ENCODE measurements at places on chromosomes 12 and 14.

DNA sequence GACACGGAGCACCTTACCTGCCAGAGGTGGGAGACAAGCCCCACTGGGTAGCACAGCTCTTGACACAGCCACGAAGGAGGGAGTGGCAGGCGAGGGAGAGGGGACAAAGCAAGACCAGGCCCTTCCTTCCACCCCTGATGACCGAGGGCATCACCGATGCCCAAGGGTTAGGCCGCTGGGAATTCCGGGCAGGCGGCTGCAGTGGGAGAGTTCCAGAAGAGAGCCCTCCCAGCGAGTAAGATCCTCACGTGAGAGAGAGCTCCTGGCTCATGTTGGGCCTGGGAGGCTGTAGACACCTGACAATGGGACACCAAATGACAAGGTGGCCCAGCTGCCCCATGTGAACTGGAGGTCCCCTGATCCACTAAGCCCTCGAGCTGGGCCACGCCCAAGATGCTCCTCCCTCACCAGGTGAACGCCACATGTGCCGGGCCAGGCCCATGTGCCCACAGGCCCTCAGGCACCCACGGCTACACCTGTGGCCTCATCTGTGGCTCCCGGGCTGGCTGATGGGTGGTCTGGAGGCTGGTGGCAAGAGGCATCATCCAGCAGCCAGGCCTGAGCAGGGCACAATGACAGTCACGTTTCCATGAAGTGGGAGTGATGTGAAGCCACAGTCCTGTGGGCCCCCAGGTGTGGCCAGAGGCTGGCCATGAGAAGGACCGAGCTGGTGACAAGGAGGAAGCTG lies 32.1 kb upstream of the C14orf180 start:
- DNase-seq: no peak

- no peak for DNase-seq
Measured at GRCh38 chr14:68684466-68685418, 108.1 kb downstream of the ZFP36L1 start.

GRCh38 chr14:65805113-65805473 lies 392.6 kb downstream of the FUT8 start:
- no peak for DNase-seq

- DNase-seq: no peak
Measured at GRCh38 chr12:65739606-65740005, 84.7 kb upstream of the HMGA2 start.

GRCh38 chr12:110677982-110678381 lies 10.9 kb downstream of the HVCN1 start:
- no peak for DNase-seq

GRCh38 chr12:98544751-98545150 lies 29.4 kb downstream of the TMPO start:
- no peak for DNase-seq

DNA sequence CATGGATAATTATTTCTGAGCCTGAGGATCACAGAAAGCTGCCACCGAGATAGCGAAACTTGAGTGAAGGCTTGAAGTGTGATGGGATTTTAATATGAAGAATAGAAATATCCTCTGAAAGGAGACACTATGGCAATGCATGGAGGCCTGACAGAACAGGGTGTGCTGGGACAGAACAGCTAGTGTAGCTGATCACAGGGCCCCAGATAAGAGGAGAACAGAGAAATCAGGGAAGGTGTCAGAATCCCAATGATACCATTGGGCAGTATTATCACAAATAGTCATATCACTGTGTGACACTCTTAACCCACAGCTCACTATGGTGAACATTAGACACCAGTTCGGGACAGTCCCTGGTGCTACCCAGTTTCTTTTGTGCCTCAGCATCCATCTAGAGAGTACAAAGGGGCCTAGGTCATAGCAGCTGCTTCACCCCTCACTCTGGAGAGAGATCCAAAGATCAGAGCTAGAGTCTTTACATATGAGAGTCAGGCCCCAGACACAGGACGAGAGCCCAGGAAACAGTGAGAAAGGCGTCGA lies 506 bp upstream of the OR10P1 start:
- no peak for DNase-seq

DNA sequence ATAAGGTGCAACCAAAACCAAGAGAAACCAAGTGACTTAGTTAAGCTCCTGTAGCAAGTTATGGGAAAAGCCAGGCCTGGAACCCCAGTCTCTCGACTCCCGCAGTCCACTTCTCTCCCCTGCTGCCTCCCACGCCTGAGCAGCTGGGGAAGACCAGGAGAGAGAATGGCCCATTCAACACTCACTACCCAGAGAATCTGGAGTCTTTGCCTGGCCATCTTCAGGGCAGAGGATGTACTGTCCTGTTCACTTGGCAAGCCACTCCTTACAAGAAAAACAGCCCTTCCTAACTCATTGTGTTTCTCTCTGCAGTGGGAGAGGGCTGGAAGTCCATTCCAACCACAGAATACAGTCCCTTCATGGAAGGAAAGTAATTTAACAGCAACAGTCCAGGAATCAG lies 1.8 kb downstream of the PITPNM2 start:
- no peak for DNase-seq

GRCh38 chr12:131622422-131622955 lies 88.4 kb upstream of the SFSWAP start:
- no peak for DNase-seq

DNA sequence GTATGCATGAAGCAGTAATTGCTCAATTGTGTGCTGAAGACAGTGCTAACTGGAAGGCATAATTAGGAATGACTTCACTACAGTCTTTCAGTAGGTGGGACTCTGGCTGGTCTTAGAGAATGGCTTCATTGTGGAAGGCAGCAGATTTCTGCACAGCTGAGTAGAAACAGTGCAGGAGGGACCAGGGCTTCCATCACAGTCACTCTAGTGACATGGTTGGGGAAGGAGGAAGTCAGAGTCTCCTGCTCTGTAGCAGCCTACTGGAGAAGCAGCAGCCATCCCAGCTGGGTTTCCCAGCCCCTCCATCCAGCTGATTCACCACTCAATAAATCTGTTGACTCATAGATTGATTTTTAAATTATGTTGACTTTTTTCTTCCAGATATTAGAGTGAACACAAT lies 80.6 kb upstream of the DBX2 start:
- no peak for DNase-seq

GRCh38 chr12:119661882-119662281 lies 6.1 kb upstream of the PRKAB1 start:
- DNase-seq: no peak

GRCh38 chr12:69897744-69898143 lies 72.7 kb downstream of the MYRFL start:
- no peak for DNase-seq

GRCh38 chr12:124437617-124438436 lies 129.6 kb downstream of the NCOR2 start:
- peak; percentile 17 for DNase-seq

DNA sequence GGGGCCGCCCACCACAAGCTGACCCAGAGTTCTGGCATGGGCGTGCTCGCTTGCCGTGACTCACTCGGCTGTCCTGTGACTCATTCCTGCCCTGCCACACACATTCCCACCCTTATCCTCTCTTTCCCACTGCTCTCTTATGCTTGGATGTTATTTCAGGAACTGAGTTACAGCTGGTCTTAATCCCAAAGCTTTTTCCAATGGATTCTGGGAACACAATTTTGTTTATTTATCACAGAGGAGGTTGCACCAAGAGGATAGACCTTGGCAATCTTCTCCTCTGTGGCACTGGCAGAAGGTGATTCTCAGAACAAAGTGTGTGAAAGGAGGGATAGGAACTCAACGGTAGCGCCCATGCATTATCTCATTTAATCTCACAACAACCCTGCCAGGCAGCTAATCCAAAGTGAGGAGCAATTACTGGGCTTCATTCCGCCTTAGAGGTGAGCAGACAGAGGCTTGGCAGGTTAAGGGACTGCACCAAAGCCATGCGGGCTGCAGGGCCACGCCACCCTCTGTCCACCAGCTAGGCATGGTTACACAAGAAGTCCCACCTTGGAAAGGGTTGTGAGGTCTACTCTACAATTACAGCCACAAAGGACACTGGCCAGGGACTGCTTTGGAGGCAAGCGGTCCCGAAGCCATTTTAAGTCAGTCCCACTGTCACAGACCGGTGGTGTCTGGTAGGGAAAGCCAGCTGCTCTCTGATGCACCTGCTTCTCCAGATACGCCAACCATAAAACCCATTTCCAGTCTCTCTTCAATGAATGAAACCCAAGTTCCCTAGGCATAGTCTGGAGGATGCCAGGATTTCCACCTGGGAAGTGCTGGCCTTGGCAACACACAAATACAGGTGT lies 32.9 kb downstream of the SYNE3 start:
- no peak for DNase-seq

- DNase-seq: no peak
Measured at GRCh38 chr12:51693569-51693968, 102.5 kb downstream of the SCN8A start.

- no peak for DNase-seq
Measured at GRCh38 chr14:24178399-24179178, 6.7 kb downstream of the REC8 start.

DNA sequence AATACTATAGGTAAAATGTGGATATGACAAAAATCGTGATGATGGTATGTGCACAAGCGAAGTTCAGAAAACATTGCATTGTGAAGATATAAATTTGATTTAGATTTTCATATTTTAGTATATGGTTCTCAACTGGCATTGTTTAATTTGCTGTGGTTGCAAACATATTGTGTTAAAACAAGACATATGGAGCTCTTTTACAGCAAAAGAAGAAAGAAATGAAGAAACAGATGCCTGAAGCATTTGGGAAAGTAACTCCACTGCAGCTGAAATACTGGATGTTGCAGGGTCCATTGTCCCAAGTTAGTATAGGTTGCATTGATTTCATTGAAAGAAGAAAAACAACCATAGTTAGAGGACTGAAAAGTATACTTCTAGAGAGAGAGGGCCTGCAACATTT lies 185.8 kb upstream of the SSTR1 start:
- DNase-seq: no peak

DNA sequence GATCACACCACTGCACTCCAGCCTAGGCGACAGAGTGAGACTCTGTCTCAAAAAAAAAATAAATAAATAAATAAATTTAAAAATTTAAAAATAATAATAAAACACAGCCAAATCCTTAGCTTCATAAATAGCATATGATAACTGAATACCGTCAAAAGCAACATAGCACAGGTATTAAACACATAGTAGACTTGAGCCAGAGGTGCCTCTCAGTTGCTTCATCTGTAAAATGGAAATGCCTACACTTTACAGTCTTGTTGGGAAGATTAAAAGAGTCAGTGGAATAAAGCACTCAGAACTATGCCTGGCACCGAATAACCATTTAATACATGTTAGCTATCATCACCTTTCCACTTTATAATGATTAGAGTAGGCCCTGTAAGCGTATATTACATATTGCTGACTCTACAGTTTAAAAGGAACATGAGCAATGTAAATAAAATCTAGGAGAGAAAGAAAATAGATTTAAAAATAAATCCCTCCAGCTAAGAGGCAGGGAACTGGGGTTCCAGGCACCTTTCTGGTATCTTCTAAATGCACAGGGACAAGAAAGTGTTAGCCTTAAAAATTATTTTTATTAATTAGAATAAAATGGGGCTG lies 7.8 kb upstream of the DCAF11 start:
- no peak for DNase-seq

All from activated gamma-delta T cell treated with Interleukin-2 at 50 U/mL for 16 hours (primary cell).